ENCODE measurements at places on chromosomes 12 and 14.

GRCh38 chr12:56158926-56159461, 835 bp downstream of the MYL6 start:
- peak; percentile 59 for DNase-seq

GRCh38 chr12:119727600-119728443, 59.9 kb downstream of the PRKAB1 start:
- no peak for DNase-seq

DNA sequence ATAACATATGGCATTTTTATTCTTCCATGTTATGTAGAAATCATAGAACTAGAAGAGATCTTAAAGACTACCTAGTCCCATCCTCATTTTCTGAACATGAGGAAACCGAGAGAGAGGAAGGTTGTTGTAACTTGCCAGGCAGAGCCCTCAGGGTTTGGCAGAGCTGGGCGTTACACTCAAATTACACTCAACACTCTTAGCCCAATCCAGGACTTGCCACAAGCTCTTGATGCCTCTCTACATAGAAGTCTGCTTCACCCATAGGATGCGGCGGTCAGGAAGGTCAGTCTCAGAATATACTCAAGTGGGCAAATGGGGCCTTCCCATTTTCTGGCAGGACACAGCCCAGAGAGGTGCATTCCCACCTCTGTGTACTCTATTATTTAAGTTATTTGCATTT, 208.1 kb downstream of the ZFP36L1 start:
- no peak for DNase-seq

GRCh38 chr12:68468036-68468435, 135.9 kb upstream of the MDM1 start:
- DNase-seq, result no peak

GRCh38 chr12:75130811-75131210, 78.8 kb downstream of the KCNC2 start:
- DNase-seq, result peak; percentile 96

GRCh38 chr12:93862424-93862823, 185.2 kb downstream of the CRADD start:
- no peak for DNase-seq

DNA sequence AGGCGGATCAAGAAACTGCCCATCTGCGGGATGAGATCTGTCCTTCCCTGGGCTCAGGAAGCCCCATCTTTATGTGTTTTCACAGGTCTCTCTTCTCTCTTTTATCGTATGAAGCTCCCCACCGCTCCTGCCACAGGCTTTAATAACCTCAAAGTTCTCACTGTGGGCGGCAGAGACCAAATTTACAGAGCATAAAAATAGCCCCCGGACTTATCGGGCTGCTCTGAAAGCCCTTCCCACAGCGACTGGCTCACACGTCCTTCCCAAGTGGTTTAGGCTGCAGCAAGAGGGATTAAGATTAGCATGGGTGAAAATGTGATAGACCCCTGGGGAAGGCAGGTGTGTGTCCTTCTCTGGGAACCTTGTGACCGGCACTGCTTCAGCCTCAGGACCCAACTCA, 47.8 kb downstream of the TESC start:
- DNase-seq, result peak; percentile 70
